Activated CD4-positive, CD25-positive, alpha-beta regulatory T cell treated with anti-CD3 and anti-CD28 coated beads, Interleukin-2, amount 50 U/mL, for 16 hours (primary cell): ENCODE measurements at places on chromosomes 1 and 21.

- no peak for DNase-seq
Observed at GRCh38 chr1:244289991-244290785, 161.5 kb downstream of the ADSS2 start.

GRCh38 chr1:1287288-1288110 lies 7.3 kb downstream of the SCNN1D start:
- DNase-seq, result no peak

- DNase-seq, result no peak
Observed at GRCh38 chr1:167605576-167605975, 24.5 kb upstream of the RCSD1 start.

DNA sequence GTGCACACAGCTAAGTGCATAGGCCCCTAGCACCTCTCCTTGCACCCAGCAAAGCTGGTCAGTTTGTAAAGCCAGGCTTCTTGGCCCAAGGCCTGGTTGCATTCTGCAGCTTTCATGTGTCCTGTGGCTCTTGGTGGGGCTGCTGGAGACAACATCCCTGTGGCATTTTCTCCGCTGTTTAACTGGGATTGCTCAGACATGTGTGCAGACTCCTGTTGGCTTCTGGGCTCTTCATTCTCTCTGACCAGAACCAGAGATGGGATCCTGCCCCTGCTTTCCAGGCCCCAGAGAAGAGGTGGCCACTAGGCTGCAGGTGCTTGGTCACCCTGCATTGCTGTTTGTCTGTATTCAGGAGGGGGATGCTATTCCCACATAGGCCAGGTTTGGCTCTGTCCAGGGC lies 50.8 kb downstream of the FAM78B start:
- DNase-seq, result no peak

- no peak for DNase-seq
Observed at GRCh38 chr21:35940074-35940927, 120.0 kb downstream of the SETD4 start.

- DNase-seq, result no peak
Observed at GRCh38 chr21:46188226-46189212, 4.3 kb upstream of the SPATC1L start.

DNA sequence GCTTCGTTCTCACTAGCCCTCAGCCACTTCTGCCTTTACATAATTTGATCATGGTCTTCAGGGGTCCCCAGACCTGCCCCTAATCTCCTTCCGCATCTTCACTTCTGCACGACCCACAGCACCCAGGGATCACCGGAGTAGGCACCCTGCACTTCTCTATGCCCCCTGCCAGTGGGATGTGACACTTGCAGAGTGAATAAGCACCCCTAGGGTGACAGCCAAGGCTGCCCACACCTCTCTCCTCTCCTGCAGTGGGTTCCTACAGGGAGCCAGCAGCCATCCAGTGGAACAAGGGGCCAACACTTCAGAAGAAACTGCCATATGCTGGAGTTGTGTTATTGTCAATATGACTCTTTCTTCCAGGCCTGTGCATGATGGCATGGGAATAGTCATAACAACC lies 58.0 kb upstream of the CTPS1 start:
- DNase-seq, result no peak

- no peak for DNase-seq
Observed at GRCh38 chr21:24577301-24577700, 1030.0 kb downstream of the MRPL39 start.

GRCh38 chr1:15678578-15678977 lies 5.5 kb upstream of the PLEKHM2 start:
- DNase-seq, result no peak

DNA sequence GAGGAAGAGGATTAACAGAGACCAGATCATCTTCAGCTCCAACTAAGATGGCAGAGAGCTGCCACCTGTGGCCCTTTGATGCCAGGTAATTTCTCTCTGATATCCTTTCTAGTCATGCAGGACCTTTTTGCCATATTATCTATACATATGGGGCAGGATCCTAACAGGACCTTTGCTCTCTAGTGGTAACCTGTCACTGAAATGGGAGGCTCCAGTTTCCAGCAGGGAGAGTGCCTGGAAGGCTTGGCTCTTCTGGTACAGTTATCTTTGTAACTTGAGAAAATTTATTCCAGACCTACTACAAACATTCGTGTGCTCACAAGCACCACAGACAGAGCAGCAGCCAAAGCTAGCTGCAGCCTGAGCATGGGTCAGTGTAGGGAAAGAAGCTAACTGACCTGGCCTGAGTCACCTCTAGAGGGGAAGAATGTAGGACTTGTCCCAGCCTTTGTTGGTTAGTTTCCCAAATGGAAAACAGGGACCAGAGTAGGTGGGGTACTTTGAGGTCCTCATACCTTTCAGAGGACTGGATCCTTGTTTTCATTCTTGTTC lies 86.5 kb upstream of the MACF1 start:
- DNase-seq, result no peak

DNA sequence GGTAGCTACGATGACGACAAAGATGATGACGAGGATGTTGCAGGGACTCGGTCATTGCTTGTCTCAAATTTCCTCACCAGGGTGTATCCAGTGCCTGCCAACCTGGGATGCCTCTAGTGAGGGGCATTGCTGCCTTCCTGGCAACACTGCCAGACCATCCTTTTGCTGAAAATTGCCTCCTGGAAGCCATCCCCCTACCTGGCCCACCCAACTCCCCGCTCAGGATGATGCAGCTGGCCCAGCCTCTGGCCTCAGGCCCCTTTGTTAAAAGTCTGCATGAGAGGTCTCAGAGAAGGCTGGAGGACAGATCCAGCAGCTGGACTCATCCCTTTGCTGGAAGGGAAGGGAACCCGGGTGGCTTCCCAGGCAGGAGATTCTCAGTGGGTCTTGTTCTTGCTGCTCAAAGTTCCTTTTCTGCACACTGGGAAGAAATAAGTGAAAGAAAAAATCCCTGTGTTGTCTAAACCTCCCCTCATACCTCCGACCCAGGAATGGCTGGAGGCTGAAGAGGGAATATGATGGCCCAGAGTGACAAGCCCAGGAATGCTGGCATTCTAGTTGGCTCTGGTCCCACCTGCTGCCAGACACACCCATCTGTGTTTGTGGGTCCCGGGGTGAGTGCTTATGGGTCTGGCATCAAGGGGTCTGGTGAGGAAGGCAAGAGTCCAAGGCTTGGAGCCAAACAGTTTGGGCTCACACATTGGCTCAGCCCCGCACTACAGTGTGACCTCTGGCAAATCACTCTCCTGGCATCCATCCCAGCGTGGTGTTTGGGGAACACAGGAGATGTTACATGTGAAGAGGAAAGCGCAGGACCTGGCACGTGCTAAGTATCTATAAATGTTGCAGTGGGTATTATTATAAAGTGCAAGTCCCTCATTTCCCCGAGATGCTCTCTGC lies 6.7 kb upstream of the FNDC5 start:
- DNase-seq, result no peak

- DNase-seq, result no peak
Observed at GRCh38 chr1:47209091-47209490, 19.3 kb upstream of the PDZK1IP1 start.

DNA sequence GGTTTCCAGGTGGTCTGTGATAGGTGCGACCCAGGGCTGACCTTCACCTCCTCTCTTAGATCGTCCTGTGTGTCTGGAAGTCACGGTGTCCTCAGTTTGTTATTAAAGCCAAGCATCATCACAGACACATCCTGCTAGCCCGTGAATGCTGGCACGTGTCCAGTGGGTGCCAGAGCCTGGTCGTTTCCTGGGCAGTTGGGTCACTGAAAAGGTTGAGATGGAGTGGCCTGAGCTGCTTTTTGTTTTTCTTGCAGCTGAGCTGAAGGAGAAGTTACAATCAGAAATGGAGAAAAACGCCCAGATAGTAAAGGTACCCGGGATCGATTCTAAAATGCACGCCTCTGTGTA lies 23.2 kb downstream of the PCNT start:
- DNase-seq, result no peak

GRCh38 chr1:219206350-219206749 lies 32.7 kb downstream of the LYPLAL1 start:
- DNase-seq, result no peak

GRCh38 chr1:111183308-111184069 lies 17.0 kb downstream of the DENND2D start:
- no peak for DNase-seq

DNA sequence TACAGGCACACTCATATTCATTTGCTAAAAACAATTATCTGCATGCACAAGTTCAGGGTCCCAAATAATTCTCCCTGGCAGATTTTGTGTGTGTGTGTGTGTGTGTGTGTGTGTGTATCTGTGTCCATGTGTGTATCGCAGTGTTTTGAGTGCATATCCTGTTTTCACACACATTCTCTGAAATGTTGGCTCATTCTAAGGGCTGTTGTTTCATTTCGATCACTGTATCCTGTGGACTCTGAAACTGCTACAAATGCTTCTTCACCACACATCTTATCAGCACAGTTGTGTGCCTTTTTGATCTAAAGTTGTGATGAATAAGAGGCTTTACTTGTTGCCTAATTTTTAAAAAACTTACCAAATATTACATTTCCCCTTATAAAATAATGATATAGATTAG lies 34.6 kb downstream of the NR5A2 start:
- DNase-seq, result no peak

- DNase-seq, result no peak
Observed at GRCh38 chr1:245606157-245606725, 451.5 kb downstream of the KIF26B start.

DNA sequence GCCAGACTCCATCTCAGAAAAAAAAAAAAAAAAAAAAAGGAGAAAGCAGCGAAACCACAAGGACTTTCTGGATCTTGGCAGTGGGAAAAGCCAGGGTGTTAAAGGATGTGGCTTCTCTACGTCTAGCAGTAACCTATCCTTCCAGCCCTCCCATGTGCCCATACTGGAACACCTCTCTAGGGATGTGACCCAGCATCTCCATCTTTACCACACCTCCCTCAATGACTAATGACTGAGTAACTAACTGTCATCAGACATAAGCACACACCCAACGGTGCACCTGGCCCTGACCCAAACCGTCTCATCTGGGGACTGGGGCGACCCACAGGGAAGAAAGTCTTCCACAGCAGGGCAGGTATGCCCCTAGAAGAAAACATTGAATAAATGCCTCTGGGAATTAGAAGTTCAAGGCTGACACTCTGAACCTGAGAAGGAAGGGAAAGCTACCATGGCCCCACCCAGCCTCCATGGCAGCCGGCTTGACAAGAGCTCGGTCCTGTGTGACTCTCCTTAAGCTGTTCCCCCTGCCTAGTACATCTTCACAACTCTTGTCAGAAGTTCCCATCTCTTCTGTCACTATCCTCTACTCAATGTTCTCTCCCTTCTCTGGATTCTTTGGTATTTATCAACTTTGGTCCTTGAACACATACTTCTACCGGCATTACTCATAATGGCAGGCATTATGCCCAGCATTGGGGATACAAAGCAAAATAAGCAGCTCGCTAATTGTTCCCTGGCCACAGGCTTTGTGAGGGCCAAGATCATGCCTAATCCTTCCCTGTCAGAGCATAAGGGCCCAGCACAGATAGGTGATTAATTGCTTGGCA lies 14.8 kb upstream of the PAQR6 start:
- DNase-seq, result no peak

DNA sequence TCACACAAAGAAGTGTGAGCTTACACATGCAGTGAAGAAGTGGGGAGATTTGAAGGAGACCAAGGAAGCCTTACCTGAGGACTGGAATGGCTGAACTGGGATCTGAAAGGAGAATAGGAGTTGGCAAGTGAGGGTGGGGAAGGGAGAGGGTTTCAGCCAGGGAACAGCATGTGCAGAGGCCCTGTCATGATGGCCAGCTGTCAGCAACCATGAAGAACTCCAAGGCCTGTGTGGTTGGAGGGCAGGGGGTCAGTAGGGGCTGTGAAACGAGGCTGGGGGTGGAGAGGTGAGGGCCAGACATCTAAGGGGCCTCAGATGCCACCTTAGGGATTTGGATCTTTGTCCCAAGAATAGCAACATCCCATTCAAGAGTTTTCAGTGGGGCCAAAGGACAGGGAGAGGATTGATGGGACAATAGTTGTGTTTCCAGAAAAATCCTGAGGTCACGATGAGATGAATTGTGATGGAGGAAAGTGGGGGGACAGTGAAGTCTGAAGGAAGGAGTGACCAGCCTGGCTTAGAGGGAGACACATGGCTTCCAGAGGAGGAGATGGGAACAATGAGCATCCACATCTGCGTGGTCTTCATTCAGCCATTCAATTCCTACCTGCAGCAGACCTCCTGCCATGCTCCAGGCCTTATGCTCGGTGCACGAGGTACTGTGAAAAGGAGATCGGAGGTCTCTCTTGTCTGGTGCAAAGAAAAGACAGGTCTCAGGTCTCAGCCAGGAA lies 187.6 kb downstream of the MATN1 start:
- DNase-seq, result no peak

GRCh38 chr1:115242543-115242942 lies 95.5 kb downstream of the NGF start:
- no peak for DNase-seq

- DNase-seq, result no peak
Observed at GRCh38 chr1:17045150-17045549, 8.7 kb downstream of the SDHB start.

GRCh38 chr1:168786476-168787330 lies 57.7 kb upstream of the DPT start:
- DNase-seq, result no peak

- DNase-seq, result no peak
Observed at GRCh38 chr1:12475530-12475934, 142.5 kb downstream of the DHRS3 start.

DNA sequence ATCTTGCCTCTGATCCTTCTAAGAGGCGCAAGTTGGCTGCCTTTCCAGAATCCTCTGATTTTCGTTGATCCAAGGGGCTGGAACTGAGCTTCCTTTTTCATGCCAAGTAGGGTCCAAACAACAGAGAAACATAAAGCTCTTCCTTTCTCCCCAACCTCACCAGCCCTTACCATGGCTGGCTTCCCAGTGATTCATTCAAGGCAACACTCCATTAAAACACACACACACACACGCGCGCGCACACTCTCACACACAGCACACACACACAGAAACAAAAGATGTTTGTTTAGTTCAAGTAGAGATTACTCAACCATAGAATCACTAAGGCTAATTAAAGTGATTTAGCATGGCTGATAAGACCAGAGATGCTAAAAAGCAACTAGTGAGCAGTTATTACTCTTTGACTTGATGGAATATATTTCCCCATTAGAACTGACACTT lies 13.0 kb upstream of the GUCA2A start:
- no peak for DNase-seq

DNA sequence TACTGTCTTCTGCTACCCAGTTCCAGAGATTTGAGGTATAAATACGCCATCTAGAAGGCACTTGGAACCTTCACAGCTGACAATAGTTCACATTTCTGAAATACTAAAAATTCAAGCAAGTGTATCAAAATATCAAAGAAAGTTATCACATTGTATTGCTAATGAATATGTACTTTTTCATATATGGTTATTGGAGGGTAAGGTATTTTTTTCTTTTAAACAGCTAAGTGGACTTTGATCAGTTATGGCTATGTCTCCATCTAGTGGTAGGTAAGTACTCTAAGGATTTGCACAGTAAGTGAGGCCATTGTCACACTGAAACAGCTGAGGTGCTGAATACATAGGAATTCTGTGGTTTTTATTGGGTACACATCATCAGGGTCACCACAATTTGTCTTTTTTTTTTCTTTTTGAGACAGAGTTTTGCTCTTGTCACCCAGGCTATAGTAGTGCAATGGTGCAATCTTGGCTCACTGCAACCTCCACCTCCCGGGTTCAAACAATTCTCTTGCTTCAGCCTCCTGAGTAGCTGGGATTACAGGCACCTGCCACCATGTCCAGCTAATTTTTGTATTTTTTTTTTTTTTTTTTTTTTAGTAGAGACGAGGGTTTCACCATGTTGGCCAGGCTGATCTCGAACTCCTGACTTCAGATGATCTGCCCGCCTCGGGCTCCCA lies 49.1 kb upstream of the CR2 start:
- DNase-seq, result no peak
